ENCODE measurements at places on chromosomes 1 and 21.
A peak's percentile ranks its signal among the peaks of the same experiment; 100 is the strongest.

DNA sequence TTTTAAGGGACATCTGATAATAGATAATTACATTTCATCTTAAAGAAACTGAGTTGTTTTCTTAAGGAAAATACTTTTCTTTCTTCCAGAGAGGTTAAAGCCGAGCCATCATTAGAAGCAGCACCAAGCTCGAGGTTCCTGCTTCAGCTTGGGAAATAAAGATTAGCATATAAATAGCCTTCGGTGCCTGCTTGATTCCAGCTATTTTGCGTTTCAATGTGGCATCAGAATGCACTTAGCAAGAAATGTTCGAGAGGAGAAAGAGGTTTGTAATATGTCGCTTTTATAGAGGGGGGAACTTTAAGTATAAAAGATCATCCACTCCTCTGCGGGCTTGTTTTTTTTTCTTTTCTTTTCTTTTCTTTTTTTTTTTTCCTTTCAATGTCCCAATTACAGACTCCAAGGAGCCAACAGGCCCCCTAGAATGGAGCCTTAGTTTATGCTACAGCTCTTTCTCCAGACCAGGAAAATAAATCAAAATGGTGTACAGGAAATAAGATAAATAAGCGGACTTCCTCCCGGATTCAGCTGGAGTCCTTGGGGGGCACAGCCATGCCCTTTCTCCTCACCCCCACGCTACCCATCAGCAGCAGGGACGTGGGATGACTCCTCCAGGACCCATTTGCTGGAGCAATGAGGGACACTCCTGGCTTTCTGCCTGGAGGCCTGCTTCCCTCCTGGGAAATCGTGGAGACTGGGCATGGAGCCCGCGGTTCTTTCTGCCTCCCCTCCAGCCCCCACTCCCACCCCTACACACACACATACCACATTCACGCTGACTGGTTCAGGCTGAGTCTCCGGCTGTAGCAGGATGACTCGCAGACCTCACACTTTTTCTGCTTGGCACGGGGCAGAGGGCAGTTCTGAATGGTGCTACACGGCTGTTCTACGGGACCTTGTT is 131.6 kb downstream of the RRAGC start:
- DNase-seq = peak; percentile 53

DNA sequence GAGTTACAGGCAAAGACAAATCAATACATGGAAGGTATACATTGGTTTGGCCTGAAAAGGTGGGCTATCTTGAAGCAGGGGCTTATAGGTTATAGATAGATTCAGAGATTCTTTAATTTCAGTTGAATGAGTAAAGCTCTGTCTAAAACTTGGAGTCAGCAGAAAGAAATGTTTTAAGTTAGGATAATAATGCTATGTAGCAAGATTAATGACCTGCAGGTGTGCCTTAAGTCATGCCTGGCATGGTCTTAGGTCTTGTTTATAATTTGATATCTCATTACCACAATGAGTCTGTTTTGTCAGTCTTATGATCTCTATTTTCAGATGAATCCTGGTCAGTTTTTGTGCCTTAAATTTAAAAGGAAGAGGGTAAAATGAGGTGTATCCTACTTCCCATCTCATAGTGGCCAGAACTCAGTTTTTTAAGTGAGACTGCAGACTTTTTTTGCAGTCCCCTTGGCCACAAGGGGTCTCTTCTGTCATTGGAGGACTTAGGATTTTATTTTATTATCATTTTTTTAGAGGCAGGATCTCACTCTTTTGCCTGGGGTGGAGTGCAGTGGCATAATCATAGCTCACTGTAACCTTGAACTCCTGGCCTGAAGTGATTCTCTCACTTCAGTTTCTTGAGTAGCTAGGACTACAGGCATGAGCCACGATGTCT is 21.3 kb upstream of the PGBD2 start:
- DNase-seq = no peak

DNA sequence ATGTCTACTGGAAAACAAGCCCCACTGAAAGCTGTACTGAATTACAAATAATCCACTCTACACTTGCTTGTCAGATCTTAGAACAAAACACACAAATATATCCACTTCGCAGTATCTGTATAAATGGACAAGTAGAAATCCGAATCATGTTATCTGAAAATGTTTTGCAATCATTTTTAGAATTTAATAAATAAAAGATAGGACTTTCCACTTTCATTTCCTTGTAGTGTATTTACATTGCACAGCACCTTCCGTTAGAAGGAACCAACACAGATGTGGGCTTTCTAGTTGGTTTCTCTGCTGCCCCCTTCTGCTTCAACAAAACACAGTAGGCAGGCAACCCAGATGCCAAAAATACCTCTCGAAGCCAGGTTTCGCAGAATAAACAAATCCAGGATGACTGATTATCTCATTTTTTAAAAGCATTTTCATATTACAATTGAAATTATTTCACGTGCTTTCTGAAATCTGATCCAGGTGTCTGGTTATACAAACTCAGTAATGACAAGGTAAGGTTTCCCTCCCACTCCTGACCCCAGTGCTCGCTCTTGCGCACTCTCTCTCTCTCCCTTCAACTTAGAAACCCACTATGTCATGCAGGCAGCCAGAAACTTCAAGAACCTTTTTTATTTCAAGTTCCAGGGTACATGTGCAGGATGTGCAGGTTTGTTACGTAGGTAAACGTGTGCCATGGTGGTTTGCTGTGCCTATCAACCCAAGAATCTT is 389.9 kb downstream of the SMYD3 start:
- peak; percentile 74 for DNase-seq

DNA sequence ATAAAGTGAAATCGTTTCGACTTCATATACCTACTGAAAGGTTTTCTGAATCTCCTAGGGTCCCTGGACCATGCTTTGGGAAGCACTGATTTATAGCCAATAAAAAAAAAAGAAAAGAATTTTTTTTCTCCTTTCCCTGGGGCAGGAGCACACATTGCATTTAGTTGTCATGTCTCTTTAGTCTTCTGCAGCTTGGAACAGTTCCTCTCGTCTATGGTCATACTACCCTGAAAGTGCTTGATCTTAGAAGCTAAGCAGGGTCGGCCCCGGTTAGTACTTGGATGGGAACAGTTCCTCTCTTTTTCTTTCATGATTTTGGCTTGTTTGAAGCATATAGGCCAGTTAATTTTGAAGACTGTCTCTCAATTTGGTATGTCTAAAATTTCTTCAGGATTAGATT is 3.7 kb upstream of the SERPINC1 start:
- no peak for DNase-seq

GRCh38 chr1:150841626-150842025 is 33.6 kb upstream of the CTSK start:
- DNase-seq = no peak

GRCh38 chr1:156963621-156964020 is 43.2 kb downstream of the LRRC71 start:
- no peak for DNase-seq

- no peak for DNase-seq
Observed at GRCh38 chr1:110430366-110430765, 20.6 kb upstream of the PROK1 start.

Data from GM03348 (cell line).